ENCODE measurements at places on chromosomes 7 and 10.

GRCh38 chr7:134502463-134503371, 24.6 kb upstream of the AKR1B10 start:
- no peak overlapping the region for H3K4me3 ChIP-seq
- DNase-seq: no peak
- no peaks in the 10 kb centered on the region for H3K4me1 ChIP-seq
- H3K27me3 ChIP-seq: no peaks in the 10 kb centered on the region
- H3K27ac ChIP-seq: no peak overlapping the region

DNA sequence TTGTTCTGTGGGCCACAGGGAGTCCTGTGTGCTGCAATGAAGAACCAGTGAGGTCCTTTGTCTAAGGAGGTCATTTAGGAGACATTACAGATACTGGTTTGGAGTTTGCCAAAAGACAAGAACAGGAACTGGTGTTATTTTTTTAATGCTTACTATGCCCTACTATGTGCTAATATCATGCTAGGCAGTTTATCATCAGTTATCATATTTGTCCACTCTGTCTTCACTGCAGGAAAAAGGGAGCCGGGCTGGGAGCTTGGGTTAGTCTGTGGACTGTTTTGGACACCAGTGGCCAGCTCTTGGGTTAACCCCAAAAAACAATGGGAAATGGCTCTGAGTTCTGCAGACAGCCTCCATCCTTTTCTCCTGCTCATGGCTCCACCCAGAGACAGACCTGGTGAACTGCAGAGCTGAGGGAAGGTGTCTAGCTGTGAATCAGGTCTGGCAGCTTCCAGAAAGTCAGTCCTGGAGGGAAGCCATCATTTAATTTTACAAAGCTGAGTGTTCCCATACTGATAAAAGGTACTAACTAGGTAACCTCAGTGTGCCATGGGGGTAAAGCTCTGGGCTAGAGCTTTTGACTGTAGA, 101.2 kb upstream of the ZNF746 start:
- peaks cover 25% of the 10 kb centered on the region for H3K36me3 ChIP-seq
- no peak overlapping the region for H3K27ac ChIP-seq
- no peaks in the 10 kb centered on the region for H3K27me3 ChIP-seq
- H3K4me3 ChIP-seq: no peak overlapping the region

GRCh38 chr10:6221971-6222751, 19.4 kb downstream of the PFKFB3 start:
- no peaks in the 10 kb centered on the region for H3K4me1 ChIP-seq
- H3K27ac ChIP-seq: no peak overlapping the region
- H3K36me3 ChIP-seq: peaks cover 96% of the 10 kb centered on the region
- no peak for DNase-seq

DNA sequence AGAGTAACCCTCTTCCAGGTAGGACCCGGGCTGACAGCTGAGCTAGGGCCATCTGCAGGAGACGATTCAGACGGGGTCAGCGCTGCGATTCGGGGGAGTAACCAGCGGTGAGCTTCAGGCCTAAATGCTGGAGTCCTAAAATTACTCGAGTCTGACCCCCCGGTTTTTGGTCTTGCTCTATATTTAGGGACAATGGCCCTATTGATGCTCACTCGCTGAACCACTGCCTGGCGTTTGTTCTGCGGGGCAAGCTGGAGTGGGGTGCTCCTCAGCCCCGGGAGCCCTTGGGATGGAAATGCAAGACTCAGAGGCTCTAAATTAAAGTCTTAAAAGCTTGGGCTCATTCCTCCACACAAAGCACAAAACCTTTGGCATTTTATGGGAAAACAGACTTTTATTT, 120.0 kb downstream of the PRKAG2 start:
- H3K4me3 ChIP-seq: no peak overlapping the region
- no peak overlapping the region for H3K27ac ChIP-seq
- H3K4me1 ChIP-seq: peaks cover 16% of the 10 kb centered on the region
- H3K36me3 ChIP-seq: no peaks in the 10 kb centered on the region
- no peaks in the 10 kb centered on the region for H3K27me3 ChIP-seq

GRCh38 chr10:88181902-88182600, 318.6 kb downstream of the PTEN start:
- no peaks in the 10 kb centered on the region for H3K27me3 ChIP-seq
- H3K4me3 ChIP-seq: no peak overlapping the region
- H3K4me1 ChIP-seq: no peaks in the 10 kb centered on the region
- no peak overlapping the region for H3K27ac ChIP-seq
- no peak for DNase-seq

- no peaks in the 10 kb centered on the region for H3K27me3 ChIP-seq
- H3K27ac ChIP-seq: no peak overlapping the region
- no peak overlapping the region for H3K4me3 ChIP-seq
Measured at GRCh38 chr10:73209705-73210104, 37.4 kb downstream of the DNAJC9 start.

- H3K4me3 ChIP-seq: no peak overlapping the region
- H3K27ac ChIP-seq: no peak overlapping the region
- no peaks in the 10 kb centered on the region for H3K27me3 ChIP-seq
- peaks cover 26% of the 10 kb centered on the region for H3K4me1 ChIP-seq
Measured at GRCh38 chr7:47335557-47336471, 246.1 kb downstream of the TNS3 start.

All from neuronal stem cell (in vitro differentiated cells).